ENCODE measurements at places on chromosomes 1 and 21.

DNA sequence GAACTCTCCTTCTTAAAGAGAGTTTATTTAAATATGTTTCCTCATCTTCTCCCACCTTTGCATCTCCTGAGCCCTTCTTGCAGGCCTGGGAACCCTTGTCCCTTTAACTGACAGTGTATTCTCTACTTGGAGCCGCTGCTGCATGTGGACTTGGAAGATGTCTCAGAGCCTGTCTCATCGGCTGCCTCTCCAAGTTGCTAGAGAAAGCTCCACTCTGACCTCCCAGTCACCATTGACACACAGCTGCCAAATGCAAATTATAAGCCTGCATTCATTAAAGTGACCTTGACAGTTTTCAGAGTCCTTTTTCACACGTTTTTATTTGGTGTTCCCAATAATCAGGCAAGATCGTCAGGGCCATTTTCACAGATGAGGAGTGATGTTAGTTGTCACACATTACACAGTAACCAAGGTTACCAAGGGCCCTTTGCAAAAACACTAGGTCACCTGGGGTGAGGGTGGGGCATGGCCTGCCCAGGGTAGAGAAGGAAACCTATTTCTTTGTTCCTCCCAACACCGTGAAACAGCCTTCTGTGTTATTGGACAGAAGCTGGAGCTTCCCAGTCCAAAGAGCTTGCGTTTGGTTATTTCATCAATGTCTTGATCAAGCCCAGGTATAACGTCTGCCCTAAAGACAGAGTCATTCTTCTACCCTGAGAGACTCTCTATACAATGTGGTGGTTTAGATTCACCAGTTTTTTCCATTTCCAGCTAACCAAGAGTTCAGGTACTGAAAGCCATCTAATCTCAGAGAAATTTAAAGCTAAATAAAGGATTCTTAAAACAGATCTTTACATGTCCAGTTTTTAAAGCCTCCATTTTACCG lies 164.1 kb downstream of the GALNT2 start:
- DNase-seq, result no peak

GRCh38 chr1:20483098-20483832 lies 2.7 kb downstream of the CAMK2N1 start:
- no peak for DNase-seq

DNA sequence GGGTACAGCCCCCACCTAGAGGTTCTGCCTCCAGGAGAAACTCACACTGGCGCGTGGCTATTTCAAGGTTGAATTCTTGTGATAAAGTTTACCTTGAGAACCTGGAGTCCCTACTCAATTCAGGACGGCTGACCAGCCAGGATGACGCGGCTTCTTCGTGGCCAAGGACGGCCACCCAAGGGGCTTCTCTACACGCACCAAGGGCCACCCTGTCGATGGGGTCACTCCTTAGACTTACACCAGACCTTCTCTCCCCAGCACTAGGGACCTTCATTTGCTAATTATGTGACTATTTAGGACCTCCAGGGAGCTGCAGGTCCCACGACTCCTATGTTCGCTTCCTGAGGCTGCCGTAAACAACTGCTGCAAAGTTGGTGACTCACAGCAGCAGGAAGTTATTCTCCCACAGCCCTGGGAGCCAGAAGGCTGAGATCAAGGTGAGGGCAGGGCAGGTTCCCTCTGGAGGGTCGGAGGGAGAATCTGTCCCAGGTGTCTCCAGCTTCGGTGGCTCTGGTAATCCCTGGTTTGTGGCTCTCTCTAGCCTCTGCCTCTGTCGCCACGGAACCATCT lies 135.9 kb downstream of the NPHP4 start:
- DNase-seq, result no peak

GRCh38 chr21:19490481-19490880 lies 1086.9 kb upstream of the TMPRSS15 start:
- no peak for DNase-seq

DNA sequence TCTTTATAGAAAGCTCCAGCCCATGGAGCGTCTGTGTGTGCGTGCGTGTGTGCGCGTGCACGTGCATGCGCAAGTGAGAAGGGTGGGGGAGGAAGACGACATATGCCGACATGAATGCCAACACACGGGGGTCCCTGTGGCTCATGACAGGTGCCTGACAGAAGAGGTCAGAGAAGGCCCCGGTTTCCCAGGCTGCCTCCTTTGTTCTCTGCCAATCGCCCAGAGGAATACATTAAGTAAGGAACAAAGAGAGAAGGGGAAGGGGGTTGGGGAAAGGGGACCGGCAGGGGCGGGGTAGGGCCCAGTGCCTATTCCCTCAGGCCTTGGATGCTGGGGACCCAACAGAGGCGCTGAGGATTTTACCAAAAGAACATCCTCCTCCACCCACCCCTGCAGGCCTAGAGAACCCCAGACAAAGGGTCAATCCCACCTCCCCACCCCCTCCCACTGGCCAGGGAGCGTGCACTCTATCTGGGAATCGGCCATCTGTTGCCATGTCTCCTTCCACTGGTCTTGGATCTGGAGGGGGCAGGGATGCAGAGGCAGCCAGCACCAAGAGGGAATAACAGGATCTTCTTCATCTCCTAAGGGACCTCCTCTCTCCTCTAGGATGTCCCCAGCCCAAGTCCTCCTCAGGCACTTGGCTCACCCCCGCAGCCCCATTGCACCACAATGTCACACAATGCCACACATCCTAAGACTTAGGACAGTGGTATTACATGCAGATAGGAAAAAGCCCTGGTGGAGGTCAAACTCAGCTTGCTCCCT lies 39.4 kb downstream of the PIK3C2B start:
- no peak for DNase-seq

- DNase-seq, result no peak
Observed at GRCh38 chr1:190663962-190664361, 186.3 kb upstream of the BRINP3 start.

DNA sequence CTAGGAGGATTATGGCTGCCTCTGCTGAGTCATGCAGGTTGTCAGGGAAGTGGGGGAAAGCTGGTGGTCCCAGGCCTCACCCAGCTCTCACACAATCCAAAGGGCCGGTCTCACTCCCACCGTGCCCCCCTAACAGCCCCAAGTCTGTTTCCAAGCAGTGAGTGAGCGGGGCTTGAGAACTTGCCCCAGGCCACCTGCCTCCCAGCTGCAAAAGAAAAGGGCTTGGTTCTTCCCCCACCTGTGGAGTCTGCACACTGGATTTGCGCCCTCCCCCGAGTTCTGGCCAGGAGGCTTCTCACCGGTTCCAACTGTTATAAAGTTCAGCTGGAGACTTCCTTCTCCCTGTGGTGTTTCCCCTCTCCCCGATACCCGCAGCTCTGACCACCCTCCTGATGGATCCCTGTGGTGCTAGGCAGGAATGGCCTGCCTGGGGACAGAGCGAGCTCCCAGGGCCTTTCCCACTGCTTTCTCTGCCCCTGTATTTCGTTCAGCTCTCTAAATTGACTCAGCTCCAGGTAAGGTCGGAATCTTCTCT lies 222.3 kb downstream of the BARHL2 start:
- DNase-seq, result no peak

GRCh38 chr1:113675302-113675701 lies 84.0 kb downstream of the PHTF1 start:
- no peak for DNase-seq

Measured in GM13977 (cell line).